Stimulated activated naive CD8-positive, alpha-beta T cell treated with anti-CD3 and anti-CD28 coated beads, Interleukin-15, amount 100 ng/mL, for 72 hours (primary cell): ENCODE measurements at places on chromosomes 3 and 15.

DNA sequence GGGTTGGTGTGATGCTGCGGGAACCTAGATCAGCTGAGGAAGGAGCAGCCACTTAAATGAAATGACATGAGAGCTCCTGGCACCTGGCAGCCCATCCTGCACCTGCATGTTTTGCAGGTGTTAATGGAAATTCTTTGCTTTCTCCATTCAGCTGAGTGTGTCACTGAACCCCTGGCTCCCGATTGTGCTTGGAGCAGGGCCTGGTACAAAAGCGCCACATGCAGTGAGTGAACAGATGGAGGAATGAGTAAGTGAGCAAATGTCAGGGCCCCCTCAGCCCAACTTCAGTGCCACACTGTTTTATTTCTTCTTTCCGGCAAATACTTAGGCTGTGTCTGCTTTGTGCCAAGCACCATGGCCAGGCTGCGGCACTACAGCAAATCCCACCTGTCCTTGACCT lies 132.2 kb downstream of the ASB7 start:
- no peak for DNase-seq

DNA sequence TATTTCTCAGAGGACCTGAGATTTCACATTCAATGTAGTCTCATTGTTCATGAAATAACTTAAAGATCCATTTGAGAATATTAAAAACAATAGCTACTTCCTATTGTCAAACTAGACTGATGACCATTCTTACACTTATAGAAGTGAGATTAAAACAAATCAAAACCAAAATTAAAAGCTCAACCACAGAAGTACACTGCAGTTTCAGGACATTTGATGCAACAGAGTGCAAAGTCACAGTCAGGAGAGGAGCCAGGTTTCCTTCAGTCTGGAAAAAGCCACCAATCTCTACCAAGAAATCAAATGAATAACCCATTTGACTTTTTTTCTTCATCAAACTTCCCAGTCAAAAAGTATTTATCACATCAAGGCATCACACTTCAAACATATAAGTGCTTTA lies 5.5 kb downstream of the CCPG1 start:
- DNase-seq, result peak; percentile 21

GRCh38 chr3:71685686-71686085 lies 39.5 kb downstream of the EIF4E3 start:
- no peak for DNase-seq

DNA sequence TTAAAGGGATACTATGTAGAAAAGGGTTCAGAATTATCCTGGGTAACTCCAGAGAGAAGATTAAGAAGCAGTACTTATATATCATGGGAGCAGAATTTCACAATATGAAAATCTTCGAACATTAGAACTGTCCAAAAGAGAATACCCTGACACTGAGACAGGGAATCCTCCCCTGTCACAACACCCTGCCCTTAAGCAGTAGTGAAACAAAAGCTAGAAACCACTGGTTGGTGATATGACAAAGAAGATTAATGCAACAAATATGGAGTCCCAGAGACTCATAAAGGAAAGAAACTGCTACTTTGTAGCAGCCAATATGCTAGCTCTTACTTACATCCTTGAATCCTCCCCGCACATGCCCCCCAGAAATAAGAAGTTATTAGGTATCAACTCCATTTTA lies 18.5 kb downstream of the MIX23 start:
- no peak for DNase-seq

- DNase-seq, result no peak
These were observed 474 bp downstream of the ATP2C1 start for GRCh38 chr3:130894130-130894985.

- DNase-seq, result no peak
These were observed 326.4 kb upstream of the ARL6 start for GRCh38 chr3:97438131-97438530.

DNA sequence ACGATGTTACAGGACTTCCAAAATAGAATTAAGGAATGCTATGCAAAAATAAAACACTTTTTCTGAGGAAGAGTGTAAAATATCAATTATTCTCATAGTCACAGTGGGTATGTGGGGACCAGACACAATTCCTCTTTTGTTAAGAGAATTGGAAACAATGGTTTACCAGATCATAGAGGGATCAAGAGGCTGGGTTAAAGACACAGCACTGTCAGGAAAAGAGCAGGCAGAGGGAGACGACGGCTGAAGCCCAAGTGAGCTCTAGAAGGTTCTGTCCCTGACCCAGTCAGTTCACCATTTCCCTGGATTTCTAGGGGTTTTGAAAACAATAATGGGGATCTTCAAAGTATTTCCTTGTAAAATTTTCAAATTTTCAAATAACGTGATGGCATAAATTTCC lies 54.0 kb upstream of the POLR2M start:
- DNase-seq, result no peak

DNA sequence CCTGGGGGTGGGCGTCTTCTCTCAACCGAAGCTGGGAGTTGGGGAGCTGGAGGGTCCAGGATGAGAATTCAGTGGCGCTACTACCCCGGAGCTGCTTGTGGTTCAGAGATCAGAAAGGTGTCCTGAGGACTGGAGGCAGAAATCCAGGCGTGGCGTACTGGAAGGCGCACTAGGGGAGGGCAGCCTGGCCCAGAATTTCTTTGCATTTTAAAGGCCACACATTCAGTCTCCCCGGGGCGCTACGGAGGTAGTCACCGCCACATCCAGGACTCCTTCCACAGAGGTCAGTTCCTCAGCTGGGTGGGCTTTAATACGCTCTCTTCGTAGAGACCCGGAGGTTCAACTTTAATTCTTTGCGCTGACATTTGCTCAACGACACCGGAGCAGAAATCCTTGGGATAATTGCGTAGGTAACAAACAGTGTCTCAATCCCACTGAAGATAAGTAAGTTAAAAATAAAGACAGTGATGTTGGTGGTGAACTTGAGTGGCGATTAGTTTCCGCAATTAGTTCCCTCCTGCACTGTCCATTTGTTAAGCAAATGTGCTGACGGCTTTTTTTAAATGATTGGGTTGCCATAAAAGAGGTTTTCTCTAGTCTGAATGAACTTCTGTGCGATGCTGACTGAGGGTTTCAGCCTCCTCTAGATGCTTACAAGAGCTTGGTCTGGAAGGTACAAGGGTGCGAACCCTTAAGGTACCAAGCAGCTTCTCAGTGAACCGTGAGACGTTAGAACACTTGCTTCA lies 535 bp downstream of the MCTP2 start:
- DNase-seq, result no peak

- no peak for DNase-seq
These were observed 6.3 kb downstream of the IRAK2 start for GRCh38 chr3:10170915-10171478.

GRCh38 chr3:186002884-186003472 lies 65.2 kb upstream of the TRA2B start:
- DNase-seq, result no peak

- no peak for DNase-seq
These were observed 260.1 kb upstream of the CCDC54 start for GRCh38 chr3:107117156-107117555.

DNA sequence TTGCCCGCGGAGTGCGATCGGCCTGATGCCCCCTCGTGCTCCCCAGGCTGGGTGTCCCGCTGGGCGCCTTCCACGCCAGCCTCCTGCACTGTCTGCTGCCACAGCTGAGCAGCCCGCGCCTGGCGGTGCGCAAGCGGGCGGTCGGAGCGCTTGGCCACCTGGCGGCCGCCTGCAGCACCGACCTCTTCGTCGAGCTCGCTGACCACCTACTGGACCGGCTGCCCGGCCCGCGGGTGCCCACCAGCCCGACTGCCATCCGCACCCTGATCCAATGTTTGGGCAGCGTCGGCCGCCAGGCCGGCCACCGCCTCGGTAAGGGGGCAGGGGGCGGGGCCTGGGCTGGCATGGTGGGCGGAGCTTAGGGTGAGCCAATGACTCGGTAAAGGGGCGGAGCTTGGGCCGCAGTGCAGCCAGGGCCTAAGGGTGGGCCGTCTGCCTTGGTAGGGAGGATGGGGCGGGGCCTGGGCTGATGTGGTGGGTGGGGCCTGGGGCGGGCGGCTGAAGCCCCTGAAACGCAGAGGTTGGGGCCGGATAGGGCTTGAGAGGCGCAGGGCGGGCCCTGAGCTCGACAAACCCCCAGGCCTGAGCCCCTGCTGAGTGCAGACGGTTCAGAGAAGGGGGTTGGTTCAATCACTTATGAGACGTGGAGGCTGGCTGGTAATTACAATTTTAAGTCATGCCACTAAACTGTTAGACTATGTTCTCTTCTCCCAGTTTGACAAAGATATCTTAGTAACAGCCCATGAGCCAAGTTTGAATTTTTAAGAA lies 13.7 kb downstream of the CAND2 start:
- peak; percentile 94 for DNase-seq

DNA sequence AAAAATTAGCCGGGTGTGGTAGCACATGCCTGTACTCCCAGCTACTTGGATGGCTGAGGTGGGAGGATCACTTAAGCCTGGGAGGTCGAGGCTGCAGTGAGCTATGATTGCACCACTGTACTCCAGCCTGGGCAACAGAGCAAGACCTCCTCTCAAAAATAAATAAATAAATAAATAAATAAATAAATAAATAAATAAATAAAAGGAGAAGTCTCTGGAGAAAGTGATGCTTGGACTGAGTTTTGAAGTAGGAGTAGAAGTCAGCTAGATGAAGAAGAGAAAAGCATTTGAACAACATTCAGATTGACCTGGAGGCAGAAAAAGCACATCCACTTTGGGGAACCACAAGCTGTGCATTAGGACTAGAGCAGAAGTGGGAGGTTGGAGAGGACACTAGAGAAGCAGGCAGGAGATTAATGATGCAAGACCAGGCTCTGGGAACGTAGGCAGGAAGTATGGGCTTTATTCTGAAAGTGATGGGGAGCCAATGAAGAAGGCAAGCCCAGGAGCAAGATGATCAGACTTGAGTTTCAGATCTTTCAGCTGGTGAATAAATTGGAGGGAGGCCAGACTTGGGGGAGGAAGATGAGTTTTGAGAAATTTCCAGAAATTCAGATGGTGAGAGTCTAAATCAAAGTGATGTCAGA lies 48.7 kb downstream of the KLHL6 start:
- DNase-seq, result no peak

GRCh38 chr3:163039636-163040035 lies 1543.0 kb downstream of the OTOL1 start:
- DNase-seq, result no peak

DNA sequence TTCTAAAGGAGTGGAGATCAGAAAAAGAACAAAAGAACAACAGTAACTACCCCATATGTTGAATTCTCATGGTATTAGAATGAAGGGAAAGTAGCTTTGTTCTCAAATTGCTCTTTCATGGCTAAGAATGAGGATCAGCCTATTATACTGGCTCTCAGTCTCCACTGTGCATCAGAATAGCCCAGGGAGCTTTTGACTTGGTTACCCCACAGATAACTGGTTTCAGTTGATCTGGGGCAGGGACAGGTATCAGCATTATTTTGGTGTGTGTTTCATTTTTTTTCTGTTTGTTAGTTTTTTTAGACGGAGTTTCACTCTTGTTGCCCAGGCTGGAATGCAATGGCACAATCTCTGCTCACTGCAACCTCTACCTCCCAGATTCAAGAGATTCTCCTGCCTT lies 311.7 kb upstream of the TLE3 start:
- DNase-seq, result no peak

DNA sequence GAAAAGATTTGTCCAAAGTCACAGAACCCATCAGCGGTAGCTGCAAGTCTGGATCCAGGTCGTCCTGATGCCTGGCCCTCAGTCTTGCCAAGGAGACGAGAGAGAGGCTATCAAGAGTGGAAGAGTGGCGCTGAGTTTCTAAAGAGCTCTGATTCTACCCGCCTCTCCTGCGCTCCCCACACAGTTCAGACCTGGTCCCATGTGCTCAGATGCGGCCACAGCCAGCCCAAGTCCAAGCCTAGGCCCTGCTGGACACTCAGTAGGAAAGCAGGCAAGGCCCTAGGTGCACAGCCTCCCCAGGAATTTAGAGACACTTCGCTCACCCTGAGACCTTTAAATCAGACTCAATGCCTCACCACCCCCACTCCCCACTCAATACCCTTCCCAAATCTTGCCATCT lies 32.4 kb downstream of the CCDC12 start:
- no peak for DNase-seq

DNA sequence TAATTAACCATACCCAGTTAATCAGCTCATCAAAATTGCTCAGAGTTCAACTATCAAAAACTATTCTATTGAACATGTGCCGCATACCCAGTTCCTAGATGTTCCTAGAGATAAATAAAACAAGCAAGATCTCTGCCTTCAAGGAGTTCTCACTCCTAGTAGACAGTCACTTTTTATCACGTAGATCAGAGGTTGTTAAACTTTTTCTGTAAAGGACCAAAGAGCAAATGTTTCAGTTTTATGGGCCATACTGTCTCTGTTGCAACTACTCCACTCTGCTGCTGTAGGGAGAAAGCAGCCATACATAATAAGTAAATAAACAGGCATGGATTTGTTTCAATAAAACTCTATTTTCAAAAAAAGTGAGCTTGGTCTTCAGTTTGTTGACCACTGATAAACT lies 7.9 kb downstream of the FBN1 start:
- no peak for DNase-seq

DNA sequence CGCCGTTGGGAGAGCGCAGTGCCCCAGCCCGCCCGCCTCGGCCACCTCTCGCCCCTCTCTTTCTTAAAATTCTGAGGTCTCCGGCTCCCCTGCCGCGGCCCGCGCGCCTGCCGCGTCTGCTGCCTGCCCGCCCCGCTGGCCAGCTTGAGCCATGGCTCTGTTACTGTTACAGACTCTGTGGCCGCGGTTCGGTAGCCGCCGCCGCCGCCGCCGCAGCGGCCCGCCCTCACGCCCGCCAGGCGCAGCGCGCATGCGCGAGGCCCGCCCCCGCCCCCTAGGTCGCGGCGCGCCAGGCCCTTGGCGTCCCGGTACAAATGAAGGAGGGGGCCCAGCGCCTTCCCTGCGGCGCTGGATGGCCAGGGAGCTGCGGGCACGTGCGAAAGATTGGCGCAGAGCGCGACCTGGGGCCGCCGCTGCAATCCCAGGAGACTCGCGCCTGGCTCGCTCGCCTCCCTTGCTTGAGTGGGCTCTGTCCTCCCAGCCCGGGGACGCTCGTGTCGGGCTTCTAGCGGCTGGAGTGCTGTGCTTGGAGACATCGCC lies at the start of gene ONECUT1:
Gene ONECUT1, minus strand, starts transcription at position 168 of the 540 bp plus-strand sequence. CDS start 452 bp downstream, outside the sequence.
- DNase-seq, result peak; percentile 62

DNA sequence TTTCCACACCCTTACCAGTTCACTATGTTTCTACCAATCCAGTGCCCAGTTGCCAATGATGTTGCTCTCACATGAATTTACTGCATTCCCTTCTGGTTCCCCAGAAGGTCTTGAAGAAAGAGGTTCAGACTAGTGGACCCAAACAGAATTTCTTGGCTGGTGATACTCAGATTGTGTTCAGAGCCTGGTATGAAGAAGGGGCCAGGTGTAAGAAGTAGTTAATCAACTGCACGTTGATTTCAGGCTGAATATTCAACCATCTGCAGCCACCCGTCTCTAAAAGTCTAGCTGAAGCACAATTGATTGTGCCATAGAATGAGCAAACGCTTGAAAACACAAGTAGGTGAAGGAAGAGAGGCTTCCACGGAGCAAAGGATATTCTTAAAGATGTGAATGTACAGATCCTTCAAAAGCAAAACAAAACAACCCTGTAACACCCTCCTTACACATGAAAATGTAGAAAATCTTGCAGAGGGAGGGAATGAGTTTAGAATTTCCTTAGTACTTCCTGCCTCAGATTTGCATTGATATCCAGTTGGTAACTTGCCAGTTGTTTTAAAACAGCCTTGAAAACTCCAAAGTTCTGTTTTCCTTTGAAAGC lies 4.7 kb downstream of the RBMS3 start:
- DNase-seq, result no peak
